ENCODE measurements at places on chromosomes 4 and X.

GRCh38 chr4:128462103-128462783 is 174.6 kb upstream of the PGRMC2 start:
- DNase-seq: no peak
- no peaks in the 10 kb centered on the region for H3K36me3 ChIP-seq
- H3K27me3 ChIP-seq: no peaks in the 10 kb centered on the region

DNA sequence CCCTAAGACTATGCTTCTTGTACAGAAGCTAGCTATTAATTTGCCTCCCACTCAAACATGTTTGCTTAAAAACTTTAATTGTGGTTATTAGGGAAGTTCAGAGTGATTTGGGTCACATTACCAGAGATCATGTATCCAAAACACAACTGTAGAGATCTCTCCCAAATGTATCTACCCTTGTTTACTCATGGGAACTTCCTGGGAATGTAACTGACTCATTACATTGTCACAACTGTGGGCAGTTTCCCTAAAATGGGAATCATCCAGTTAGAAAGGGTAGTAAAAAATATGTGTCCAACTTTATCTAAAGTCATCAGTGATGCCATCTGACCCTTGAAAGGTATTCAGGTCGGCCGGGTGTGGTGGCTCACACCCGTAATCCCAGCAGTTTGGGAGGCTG is 40.3 kb upstream of the GLRA3 start:
- no peaks in the 10 kb centered on the region for H3K4me1 ChIP-seq
- no peak for DNase-seq
- no peaks in the 10 kb centered on the region for H3K27me3 ChIP-seq
- no peak overlapping the region for H3K27ac ChIP-seq
- H3K4me3 ChIP-seq: no peak overlapping the region

- no peak overlapping the region for H3K27ac ChIP-seq
- H3K36me3 ChIP-seq: no peaks in the 10 kb centered on the region
- H3K27me3 ChIP-seq: peaks cover 8% of the 10 kb centered on the region
- H3K4me1 ChIP-seq: peaks cover 10% of the 10 kb centered on the region
- H3K4me3 ChIP-seq: no peak overlapping the region
Observed at GRCh38 chrX:39982948-39983347, 114.8 kb downstream of the BCOR start.

- H3K36me3 ChIP-seq: no peaks in the 10 kb centered on the region
- no peak overlapping the region for H3K4me3 ChIP-seq
- no peaks in the 10 kb centered on the region for H3K27me3 ChIP-seq
- H3K27ac ChIP-seq: no peak overlapping the region
- no peak for DNase-seq
- H3K4me1 ChIP-seq: no peaks in the 10 kb centered on the region
Observed at GRCh38 chr4:64266669-64267068, 142.6 kb downstream of the TECRL start.

DNA sequence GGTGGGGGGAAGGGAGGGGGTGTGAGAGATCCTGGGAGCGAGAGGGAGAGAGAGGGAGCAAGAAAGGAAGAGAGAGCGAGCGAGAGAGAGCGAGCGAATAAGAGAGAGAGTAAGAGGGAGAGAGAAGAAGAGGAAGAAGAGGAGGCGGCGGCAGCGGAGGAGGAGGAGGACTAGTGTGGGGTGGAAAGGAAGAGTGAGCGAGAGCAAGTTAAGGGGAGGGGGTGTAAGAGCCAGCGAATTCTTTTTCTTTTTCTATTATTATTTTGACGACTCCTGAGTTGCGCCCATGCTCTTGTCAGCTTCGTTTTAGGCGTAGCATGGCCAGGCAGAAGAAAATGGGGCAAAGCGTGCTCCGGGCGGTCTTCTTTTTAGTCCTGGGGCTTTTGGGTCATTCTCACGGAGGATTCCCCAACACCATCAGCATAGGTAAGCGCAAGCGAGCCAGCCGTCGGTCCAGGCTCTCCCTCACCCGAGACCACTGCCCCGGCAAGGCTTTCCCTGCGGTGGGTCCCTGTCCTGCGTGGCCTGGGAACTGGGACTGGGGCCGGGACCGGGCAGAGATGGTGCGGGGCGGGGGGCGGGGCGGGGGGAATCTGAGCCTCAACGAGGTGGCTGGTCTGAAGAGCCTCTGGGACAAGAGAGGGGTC is at the start of gene GRIA3:
Gene GRIA3, plus strand, starts transcription at position 60 of the 647 bp plus-strand sequence. Its CDS starts 258 bp downstream, at position 318.
- peak; percentile 90 for DNase-seq
- peaks cover 3% of the 10 kb centered on the region for H3K4me1 ChIP-seq
- H3K27me3 ChIP-seq: peaks cover 5% of the 10 kb centered on the region
- peak within 1 kb of the TSS; percentile 44 for H3K27ac ChIP-seq
- H3K36me3 ChIP-seq: no peaks in the 10 kb centered on the region
- peak within 1 kb of the TSS; percentile 57 for H3K4me3 ChIP-seq

DNA sequence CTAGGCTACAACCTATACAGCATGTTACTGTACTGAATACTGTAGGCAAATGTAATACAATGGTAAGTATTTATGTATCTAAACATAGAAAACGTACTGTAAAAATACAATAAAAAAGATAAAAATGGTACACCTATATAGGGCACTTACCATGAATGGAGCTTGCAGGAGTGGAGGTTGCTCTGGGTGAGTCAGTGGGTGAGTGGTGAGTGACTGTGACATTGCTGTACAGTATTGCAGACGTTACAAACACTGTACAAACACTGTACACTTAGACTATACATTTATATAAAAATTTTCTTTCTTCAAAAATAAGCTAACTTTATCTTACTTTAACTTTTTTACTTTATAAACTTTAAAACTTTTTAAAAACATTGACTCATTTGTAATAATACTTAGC is 190.3 kb upstream of the NR3C2 start:
- no peaks in the 10 kb centered on the region for H3K36me3 ChIP-seq
- H3K4me3 ChIP-seq: no peak overlapping the region
- H3K27ac ChIP-seq: no peak overlapping the region
- no peaks in the 10 kb centered on the region for H3K27me3 ChIP-seq
- no peak for DNase-seq

DNA sequence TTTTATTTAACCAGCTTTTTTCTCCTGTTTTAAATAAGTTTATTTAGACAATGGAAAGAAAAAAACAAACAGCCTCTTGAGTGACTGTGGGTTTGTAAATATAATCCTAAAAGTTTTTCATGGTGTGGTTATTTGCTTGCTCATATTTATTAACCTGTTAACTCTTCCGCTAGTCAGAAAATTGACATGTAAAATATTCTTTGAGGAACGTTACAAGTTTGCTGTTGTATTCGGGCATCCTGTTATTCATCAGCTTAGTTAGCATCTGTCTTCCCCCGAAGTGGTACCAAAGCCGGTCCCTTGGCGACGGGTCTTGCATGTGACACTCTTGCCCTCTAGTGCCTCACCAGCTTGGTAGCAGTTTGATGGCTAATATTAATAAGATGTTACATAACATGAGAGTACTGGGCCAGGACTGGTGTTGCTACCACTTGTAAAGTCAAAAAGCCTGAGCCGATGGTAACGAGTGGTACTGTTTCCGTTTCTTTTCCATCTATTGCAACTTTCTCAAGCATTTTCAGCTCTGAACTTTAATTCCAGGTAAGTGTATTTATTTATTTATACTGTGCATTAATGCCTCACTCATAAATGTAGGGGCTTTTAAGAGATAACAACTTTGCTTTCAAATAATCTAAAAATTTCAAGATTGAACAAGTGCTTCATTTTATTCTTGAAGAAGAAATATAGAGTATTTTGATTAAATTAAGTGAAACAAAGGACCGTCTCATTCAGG is at the start of gene NDST3:
Gene NDST3, plus strand, starts transcription at position 434 of the 733 bp plus-strand sequence. CDS start 19,425 bp downstream, outside the sequence.
- no peak for DNase-seq
- H3K36me3 ChIP-seq: no peaks in the 10 kb centered on the region
- H3K4me3 ChIP-seq: peak within 1 kb of the TSS; percentile 55
- H3K27me3 ChIP-seq: no peaks in the 10 kb centered on the region

DNA sequence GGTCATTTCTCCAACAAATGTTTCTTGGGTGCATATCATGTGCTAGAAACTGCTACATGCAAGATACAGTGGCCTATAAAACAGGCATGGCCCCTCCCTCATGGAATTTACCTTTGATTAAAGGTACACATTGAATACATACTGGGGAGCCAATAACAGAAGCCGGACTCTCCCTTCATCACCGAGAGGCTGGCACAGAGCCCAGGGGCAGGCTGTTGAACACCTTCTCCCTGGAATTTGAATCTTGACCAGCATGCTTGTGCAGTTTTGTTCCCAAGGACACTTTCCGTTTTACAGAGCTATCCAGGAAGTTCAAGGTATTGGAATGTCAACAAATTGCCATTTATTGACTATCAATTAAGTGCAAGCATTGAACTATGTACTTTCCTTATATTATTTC is 33.2 kb downstream of the PPARGC1A start:
- DNase-seq: no peak
- no peaks in the 10 kb centered on the region for H3K4me1 ChIP-seq
- no peaks in the 10 kb centered on the region for H3K36me3 ChIP-seq
- no peaks in the 10 kb centered on the region for H3K27me3 ChIP-seq

DNA sequence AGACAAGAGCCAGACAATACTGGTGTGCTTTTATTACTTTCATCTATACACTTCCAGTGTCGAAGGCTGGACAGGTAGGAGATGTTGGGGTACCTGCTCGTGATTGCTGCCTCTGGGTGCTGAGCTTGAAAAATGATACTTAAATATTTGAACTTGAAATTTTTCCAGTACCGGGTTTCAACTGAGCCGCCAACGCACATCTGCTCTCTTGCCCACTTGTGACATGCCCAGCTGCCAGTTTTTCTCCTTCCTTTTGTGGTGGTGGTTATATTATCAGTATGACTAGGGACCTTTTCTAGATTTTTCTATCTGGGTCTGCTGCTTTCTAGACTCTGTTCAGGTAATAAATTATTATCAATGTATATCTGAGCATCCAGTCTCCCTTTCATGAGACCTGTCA is 3.4 kb downstream of the OGT start:
- H3K36me3 ChIP-seq: no peaks in the 10 kb centered on the region
- H3K27me3 ChIP-seq: no peaks in the 10 kb centered on the region
- H3K27ac ChIP-seq: no peak overlapping the region
- H3K4me3 ChIP-seq: no peak overlapping the region

- H3K4me1 ChIP-seq: no peaks in the 10 kb centered on the region
- H3K36me3 ChIP-seq: no peaks in the 10 kb centered on the region
- no peak for DNase-seq
Observed at GRCh38 chrX:37755025-37755424, 24.8 kb upstream of the CYBB start.

DNA sequence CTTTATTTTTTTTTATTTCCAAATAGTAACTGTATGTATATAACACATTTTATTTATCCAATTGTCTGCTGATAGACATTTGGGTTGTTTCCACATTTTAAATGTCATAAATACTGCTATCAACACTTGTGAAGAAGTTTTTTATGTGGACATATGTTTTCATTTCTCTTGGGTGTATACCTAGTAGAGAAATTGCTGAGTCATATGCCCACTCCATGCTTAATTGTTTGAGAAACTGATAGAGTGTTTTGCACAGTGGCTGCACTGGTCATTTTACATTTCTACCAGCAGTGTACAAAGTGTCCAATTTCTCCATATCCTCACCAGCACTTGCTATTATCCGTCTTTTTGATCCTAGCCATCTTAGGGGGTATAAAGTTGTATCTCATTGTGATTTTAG is 567.8 kb downstream of the GBA3 start:
- DNase-seq: no peak
- H3K4me1 ChIP-seq: no peaks in the 10 kb centered on the region
- H3K27ac ChIP-seq: no peak overlapping the region
- no peaks in the 10 kb centered on the region for H3K36me3 ChIP-seq
- no peaks in the 10 kb centered on the region for H3K27me3 ChIP-seq

DNA sequence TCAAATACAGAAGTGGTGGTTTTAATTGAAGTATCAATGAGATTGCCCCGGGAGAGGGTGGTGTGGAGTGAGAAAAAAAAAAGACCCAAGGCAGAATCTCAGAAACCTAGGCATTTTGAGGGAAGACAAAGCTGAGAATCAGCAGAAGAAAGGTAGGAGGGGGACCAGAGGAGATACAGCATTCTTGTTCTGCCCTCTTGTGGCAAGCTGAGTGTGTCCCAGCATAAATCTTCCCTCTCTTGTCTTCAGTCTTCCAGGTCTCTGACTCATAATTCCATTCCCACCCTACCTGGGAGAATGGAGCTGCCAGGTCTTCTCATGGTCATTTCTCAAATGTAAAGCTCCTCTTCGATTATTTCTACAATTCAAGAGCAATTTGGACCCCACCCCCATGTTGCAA is 32.7 kb upstream of the MAGED1 start:
- H3K4me1 ChIP-seq: no peaks in the 10 kb centered on the region
- no peak overlapping the region for H3K4me3 ChIP-seq
- no peaks in the 10 kb centered on the region for H3K27me3 ChIP-seq
- no peak overlapping the region for H3K27ac ChIP-seq
- no peak for DNase-seq

- no peaks in the 10 kb centered on the region for H3K36me3 ChIP-seq
- H3K27ac ChIP-seq: no peak overlapping the region
- DNase-seq: no peak
- H3K27me3 ChIP-seq: peaks cover 7% of the 10 kb centered on the region
- H3K4me3 ChIP-seq: no peak overlapping the region
Observed at GRCh38 chr4:74440356-74440755, 4.6 kb upstream of the AREG start.

DNA sequence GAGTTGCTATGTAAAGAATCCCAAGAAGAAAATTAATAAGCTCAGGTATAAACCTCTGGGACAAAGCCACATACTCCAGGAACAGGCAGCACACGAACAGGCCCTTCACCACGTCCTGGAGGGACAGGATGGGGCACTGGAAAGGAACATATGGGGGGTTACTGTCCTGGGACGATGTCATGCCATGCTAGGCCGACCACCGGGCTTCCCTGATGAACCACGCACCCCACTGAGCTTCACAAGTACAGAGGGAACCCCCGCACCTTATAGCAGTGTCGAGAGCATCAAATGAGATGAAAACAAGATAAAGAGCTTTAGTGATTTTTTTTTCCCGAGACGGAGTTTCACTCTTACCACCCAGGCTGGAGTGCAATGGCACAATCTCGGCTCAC is 19.1 kb downstream of the NOP14 start:
- H3K4me3 ChIP-seq: no peak overlapping the region
- no peaks in the 10 kb centered on the region for H3K27me3 ChIP-seq
- H3K27ac ChIP-seq: no peak overlapping the region
- no peaks in the 10 kb centered on the region for H3K4me1 ChIP-seq
- DNase-seq: no peak

DNA sequence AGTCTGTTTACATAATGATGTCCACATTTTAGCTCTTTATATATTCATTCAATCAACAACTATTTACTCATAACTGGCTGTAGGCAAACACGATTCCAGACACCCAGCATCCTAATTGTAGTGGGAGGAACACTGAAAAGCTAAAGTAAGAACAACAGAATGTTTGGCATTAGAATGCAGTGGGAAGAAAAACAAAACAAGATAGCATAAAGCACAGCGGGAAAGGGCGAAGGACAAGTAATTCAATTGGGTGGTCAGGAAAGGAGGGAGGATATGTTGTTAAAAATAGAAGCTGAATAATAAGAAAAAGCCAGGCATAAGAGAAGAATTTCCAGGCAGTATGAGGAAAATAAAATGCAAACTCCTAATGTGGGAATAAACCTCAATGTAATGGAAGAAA is 189.5 kb upstream of the FAT4 start:
- no peaks in the 10 kb centered on the region for H3K36me3 ChIP-seq
- no peaks in the 10 kb centered on the region for H3K27me3 ChIP-seq
- DNase-seq: no peak
- H3K27ac ChIP-seq: no peak overlapping the region
- H3K4me3 ChIP-seq: no peak overlapping the region

- no peaks in the 10 kb centered on the region for H3K36me3 ChIP-seq
- no peak overlapping the region for H3K4me3 ChIP-seq
- no peak overlapping the region for H3K27ac ChIP-seq
- DNase-seq: no peak
- H3K27me3 ChIP-seq: peaks cover 2% of the 10 kb centered on the region
- peaks cover 3% of the 10 kb centered on the region for H3K4me1 ChIP-seq
Observed at GRCh38 chr4:15769202-15769601, 8.9 kb upstream of the CD38 start.
